ENCODE measurements at places on chromosomes 11 and 22.

- no peak for DNase-seq
These were observed 19.2 kb upstream of the KDM2A start for GRCh38 chr11:67099831-67100324.

GRCh38 chr11:19395050-19395449, 154.3 kb upstream of the E2F8 start:
- no peak for DNase-seq

- DNase-seq, result peak; percentile 44
These were observed 16.3 kb downstream of the OR2AG2 start for GRCh38 chr11:6755303-6755952.

DNA sequence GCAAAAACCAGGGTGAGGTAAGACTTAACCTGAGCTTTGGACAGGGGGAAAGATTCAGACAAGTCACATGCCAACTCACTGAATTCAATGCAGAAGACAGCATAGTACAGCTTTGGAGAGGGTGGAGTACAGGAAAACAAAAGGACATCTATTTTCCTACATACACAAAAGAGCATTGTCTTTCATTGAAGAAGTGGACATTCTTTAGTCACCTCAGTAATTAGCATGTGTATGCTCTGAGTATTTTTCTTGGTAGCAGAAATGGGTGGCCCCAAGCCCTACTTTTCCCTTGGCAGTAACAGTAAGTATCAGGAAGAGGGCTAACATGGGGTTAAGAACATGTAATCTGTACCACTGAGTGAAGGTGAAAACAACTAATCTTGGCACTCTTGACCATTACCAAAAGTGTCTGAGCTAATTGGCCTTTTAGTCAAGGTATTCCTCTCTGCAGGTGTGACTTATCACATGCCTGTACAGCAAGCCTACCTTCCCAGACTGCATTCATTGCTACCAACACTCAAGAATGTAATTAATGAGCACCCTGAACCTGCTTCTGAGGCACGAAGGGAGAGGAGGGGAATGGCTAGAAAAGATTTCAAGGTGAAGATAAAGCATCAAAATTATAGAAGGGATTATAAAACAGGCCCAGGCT, 33.9 kb downstream of the SYTL2 start:
- DNase-seq, result peak; percentile 14

DNA sequence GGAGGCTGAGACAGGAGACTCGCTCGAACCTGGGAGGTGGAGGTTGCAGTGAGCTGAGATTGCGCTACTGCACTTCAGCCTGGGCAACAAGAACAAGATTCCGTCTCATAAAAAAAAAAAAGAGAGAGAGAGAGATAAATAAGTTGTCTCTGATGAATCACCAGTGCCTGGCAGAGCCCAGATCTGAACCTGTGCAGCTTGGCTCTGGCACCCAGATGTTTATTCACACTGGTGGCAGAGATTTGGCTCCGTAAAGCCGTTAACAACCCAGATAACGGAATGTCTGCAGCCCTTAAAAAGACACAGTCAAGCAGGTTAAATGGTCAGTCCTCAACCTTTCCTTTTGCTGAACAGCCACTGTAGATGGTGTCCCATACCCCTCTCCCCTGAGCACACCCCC, 33.5 kb upstream of the RTL6 start:
- DNase-seq, result no peak

DNA sequence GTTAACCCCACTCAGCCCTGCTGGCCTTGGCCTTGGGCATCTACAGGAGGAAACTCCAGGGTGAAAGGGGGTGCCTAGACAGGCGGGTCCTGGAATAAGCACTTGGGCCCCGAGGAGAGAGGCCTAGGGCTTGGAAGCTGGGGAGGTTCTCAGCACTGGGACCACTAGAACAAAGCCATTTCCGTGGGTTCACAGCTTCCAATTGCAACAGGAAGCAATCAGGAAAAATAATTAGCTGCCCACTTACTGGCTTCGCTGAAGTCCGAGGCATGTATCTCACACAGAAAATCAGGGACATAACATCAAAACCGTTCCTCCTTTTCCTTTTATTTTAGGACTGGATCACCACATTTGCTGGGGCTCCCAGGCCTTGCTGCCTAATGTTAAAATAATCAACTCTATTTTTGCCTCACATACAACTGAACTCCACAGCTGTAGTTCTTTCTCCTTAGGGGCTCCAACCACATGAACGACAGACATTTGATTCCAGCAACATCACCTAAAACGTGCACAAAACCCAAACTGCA, 161.1 kb upstream of the GRK3 start:
- DNase-seq, result no peak

- DNase-seq, result no peak
These were observed 60.5 kb downstream of the HIPK3 start for GRCh38 chr11:33317662-33318061.

DNA sequence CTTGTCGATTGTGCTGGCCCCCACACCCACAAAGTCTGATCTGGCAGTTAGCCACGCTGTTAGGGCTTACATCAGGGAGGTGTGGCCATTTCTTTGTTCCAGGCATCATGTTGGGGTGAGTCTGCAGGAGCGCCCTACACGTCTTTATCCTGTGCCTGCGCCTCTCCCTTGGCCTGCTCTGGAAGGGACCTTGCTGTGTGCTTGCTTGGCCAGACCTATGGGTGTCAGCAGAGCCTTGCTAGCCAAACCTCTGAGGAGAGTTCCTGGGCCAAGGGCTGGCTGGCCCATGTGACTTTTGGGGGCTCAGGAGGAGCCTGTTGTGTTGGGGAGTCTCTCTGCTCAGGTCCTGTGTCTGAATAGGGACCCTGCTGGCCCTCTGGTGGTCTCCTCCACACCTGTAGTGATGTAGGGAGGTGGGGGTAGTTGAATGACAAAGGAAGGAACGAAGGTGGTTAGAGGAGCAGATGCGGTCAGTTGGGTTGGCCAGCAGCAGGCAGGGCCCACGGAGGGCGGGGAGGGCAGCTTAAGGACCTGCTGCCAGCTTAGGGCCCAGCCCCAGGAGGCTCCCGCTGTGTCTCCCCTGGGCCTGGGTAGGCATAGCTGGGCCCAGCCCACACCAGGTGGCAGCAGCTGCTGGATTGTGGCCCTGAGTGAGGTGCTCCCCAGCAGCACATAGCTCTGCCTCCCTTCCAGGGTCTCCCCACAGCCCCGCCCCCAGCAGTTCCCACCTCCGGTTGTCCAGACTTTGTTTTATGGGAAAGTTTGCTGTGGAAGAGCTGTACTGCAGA, 7.9 kb downstream of the PPIL2 start:
- no peak for DNase-seq

GRCh38 chr11:530960-531831, 4.2 kb downstream of the HRAS start:
- DNase-seq, result no peak

GRCh38 chr11:110989428-110990133, 255.9 kb upstream of the POU2AF2 start:
- DNase-seq, result no peak

- no peak for DNase-seq
These were observed 44.6 kb downstream of the CYB5R2 start for GRCh38 chr11:7628660-7629059.

DNA sequence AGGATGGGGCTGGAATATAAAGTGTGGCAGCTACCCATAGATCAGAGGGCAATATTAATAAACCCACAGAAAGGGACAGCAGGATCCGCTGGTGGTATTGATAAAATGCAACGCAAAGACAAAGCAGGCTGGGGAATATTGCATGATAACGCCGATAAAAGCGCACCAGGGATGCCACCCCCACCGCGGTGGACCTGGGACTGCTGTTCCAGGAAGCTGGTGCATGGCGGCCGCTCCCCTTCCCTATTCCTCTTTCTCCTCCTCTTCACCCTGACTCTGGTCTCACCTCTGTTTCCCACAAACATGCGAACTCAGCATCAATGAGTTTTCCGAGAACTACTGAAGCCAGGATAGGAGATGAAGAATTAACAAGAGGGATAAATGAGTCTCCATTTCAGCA, 20.2 kb downstream of the SPATA19 start:
- DNase-seq, result no peak

DNA sequence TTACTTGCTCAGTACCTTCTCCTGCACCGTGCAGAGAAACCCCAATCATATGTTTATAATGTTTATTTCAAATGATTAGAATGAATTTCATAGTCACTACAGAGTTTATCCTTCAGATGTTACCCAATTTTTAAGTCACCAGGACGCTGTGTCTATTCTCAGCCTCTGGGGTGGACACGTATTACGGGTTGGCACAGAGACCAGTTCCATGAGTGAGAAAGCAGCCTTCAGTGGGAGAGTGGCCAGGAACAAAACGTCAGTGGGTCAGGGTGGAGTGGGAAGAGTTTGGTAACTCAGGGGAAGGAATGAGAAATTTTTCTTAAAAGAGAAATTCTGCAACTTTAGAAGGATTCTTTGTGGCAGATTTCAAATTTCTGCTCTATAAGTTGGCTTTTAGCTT, 77.1 kb upstream of the MTMR2 start:
- no peak for DNase-seq

DNA sequence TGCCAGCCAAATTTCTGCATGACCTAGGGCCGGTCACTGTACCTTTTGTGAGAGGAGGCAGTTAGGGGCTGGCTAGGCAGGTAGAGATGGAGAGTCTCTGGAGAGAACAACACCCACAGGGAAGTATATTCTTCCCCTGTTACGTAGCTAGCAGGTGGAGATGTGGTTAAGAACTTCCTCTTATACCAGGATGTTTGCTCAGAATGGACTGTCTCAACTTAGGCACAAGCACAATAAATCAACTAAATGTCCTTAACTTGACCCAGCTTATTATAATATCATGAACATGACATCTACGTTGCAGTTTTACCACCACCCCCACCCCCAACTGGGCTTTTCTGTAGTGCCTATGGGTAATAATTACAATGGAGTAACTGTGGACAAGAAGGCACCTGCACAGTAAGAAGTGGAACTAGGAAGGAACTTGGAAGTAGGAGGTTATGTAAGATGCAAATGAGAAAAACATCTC, 60.7 kb upstream of the MPEG1 start:
- DNase-seq, result no peak

GRCh38 chr11:39361557-39361956, 2097.9 kb downstream of the LRRC4C start:
- no peak for DNase-seq

GRCh38 chr11:125886997-125887372, 483 bp upstream of the HYLS1 start:
- DNase-seq, result peak; percentile 13

- DNase-seq, result no peak
These were observed 115.8 kb downstream of the ATG16L2 start for GRCh38 chr11:72930008-72930407.

GRCh38 chr11:114346709-114347141, 50.5 kb downstream of the NNMT start:
- DNase-seq, result no peak

- no peak for DNase-seq
These were observed 27.0 kb upstream of the PARVG start for GRCh38 chr22:44153710-44154109.

DNA sequence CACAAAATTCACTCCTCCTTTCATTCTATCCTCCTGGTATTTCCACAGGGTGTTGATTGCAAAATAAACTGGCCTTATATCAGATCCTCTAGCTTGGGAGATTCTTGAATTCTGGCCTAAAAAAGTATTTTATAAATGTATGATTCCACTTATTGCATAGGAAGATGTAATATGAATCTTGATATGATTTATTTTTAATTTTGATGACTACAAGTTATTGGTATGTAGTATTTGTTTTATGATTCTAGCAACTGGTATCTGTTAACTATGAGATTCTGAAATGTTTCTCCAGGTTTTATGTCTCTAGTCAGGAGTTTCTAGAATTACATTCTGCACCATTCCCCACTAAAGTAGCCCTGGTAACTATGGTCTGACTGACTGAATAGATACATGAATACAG, 373.9 kb upstream of the C11orf87 start:
- no peak for DNase-seq

- DNase-seq, result no peak
These were observed 15.4 kb downstream of the TNKS1BP1 start for GRCh38 chr11:57309106-57310059.

DNA sequence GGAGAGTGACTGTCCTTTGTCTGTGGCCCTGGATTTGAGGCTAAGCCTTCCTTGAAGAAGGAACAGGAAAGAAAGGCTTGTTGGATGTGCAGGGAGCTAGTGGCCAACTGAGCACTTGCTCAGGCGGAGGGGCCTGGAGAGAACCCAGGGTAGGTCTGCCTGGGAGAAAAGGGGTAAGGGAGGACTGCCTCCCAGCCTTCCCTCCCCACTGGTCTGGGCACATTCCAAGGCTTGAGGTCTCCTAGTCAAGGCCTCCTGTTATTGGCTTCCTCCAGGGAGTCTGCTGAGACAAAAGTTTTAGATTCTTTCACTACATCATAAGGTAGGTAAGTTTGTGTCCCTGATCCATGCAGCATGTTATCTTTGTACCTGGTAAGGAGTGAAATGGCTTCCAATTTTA, 15.2 kb downstream of the KCNQ1OT1 start:
- no peak for DNase-seq

DNA sequence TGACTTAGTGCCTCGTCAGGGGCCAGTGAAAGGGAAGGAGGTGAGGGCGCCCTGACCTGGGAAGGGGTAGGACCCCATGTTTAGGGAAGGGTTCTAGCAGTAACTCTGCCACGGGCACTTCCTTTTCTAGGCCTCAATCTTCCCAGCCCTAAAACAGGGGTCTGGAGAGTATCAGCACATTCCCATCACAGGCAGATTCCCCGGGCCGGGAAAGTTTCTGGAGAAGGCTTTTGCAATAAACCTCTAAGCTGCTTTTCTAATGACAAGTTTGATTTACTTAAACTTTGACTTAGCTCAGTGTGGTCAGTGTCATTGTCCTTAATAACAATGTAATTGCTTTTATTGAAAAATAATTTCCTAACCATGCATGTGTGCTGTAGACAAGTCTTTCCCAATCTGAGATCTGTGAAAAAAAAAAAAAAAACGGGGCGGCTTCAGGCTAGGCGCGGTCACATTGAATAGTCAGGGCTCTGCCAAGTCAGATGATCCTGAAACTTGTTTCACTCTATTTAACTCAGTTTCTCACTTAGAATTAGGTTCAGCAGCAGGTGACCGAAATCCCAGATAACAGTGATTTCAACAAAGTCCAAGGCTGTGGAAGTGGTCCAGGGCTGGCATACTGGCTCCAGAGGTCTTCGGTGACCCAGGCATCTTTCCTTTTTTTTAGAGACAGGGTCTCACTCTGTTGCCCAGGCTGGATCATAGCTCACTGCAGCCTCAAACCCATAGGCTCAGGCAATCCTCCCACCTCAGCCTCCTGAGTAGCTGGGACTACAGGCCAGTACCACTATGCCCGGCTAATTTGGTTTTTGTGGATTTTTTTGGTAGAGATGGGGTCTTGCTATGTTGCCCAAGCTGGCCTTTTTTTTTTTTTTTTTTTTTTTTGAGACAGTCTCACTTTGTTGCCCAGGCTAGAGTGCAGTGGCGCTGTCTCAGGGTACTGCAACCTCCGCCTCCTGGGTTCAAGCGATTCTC, 19.5 kb upstream of the TAB1 start:
- no peak for DNase-seq

DNA sequence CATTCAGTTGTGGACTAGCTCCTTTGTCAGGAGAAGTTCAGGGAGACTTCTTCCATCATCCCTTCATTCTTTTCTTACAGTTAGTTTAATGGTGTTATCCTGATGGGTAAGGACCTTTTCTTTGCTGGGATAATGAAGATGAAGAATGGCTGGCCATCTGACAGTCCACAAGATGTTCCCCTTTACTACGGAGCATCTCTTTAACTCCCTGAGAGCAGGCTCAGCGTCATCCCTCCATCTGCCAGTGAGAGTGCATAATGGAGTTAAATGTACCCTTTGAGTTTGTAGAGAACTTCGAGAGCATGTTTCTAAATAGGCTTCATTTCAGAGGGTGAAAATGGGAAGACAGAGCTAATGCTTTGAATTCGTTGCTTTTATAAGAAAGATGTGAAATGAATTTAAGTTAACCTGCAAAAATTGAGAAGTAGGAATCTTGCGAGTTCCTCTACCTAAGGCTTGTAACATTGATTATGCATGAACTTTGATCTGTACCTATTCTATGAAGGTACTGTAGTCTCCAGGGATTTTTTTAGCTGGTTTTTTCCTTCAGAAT, 1.7 kb downstream of the EP300 start:
- no peak for DNase-seq
